Tibial artery (tissue), 4 donors: ENCODE measurements at places on chromosomes 2 and 18.

- no peaks in the 10 kb centered on the region for H3K4me1 ChIP-seq
- H3K4me3 ChIP-seq, result no peak overlapping the region
- DNase-seq, result no peak
- H3K36me3 ChIP-seq, result no peaks in the 10 kb centered on the region
- no peak overlapping the region for H3K27ac ChIP-seq
Measured at GRCh38 chr2:68412127-68412819, 47.2 kb downstream of the PLEK start.

DNA sequence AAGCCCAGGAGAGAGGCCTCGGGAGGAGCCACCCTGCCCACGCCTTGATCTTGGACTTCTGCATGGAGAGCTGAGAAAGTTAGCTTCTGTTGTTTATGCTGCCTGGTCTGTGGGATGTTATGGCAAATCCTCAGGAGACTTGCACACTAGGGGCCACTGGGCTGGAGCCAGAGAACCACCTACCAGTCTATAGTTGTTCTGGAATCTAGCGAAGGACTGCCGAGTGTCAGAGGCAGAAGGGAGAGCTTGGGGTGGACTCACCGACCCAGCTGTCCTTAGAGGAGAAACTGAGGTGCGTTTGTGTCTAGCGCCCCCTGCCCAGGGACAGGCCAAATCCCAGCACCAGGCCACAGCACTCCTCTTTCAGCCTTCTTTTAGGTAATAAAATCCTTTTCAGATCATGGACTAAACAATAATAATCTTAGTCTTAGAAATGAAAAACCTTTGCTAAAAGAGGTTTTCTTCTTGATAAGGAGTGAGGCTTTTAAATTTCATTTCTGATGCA, 398.7 kb upstream of the SALL3 start:
- H3K4me3 ChIP-seq, result no peak overlapping the region
- H3K27me3 ChIP-seq, result no peaks in the 10 kb centered on the region
- no peak overlapping the region for H3K27ac ChIP-seq
- no peaks in the 10 kb centered on the region for H3K4me1 ChIP-seq
- no peak for DNase-seq
- H3K36me3 ChIP-seq, result no peaks in the 10 kb centered on the region

GRCh38 chr2:106546391-106546990, 59.3 kb downstream of the CD8B2 start:
- H3K4me3 ChIP-seq, result no peak overlapping the region
- no peak overlapping the region for H3K27ac ChIP-seq
- DNase-seq, result no peak
- H3K36me3 ChIP-seq, result no peaks in the 10 kb centered on the region

- H3K27me3 ChIP-seq, result no peaks in the 10 kb centered on the region
- no peaks in the 10 kb centered on the region for H3K36me3 ChIP-seq
- H3K4me3 ChIP-seq, result peak overlapping the region; percentile 62
- H3K4me1 ChIP-seq, result no peaks in the 10 kb centered on the region
- peak overlapping the region; percentile 87 for H3K27ac ChIP-seq
Measured at GRCh38 chr2:174247474-174248186, 702 bp downstream of the OLA1 start.

DNA sequence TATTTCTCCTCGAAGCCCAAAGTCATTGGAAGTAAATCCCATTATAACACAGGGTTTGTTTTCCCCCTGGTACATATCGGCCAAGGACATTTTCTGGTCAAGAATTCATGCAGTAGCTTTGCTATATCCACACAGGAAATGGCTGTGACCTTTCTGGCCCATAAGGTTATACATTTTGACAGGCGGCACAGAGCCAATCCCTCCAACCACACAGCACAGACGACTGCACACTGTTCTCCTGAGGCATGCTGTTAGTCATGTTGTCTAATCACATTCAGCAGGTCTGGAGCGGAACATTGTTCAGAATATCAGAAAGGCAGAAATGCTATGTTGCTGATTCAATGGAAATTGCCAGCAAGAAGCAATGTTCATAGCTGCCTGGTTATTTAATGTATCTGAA, 742.3 kb upstream of the SLC8A1 start:
- H3K4me1 ChIP-seq, result no peaks in the 10 kb centered on the region
- H3K4me3 ChIP-seq, result no peak overlapping the region
- no peaks in the 10 kb centered on the region for H3K27me3 ChIP-seq

- DNase-seq, result peak; percentile 48
- H3K4me1 ChIP-seq, result peaks cover 13% of the 10 kb centered on the region
- no peak overlapping the region for H3K4me3 ChIP-seq
- H3K36me3 ChIP-seq, result no peaks in the 10 kb centered on the region
Measured at GRCh38 chr2:203743441-203743981, 37.1 kb downstream of the CD28 start.

- H3K4me1 ChIP-seq, result peaks cover 14% of the 10 kb centered on the region
- H3K27ac ChIP-seq, result no peak overlapping the region
- DNase-seq, result no peak
- no peak overlapping the region for H3K4me3 ChIP-seq
- H3K36me3 ChIP-seq, result no peaks in the 10 kb centered on the region
Measured at GRCh38 chr2:218327451-218328210, 29.0 kb upstream of the CATIP start.

- H3K27ac ChIP-seq, result no peak overlapping the region
- H3K4me1 ChIP-seq, result no peaks in the 10 kb centered on the region
- no peaks in the 10 kb centered on the region for H3K27me3 ChIP-seq
- DNase-seq, result no peak
Measured at GRCh38 chr2:195711478-195711877, 54.5 kb downstream of the SLC39A10 start.

GRCh38 chr2:233400961-233401360, 46.7 kb downstream of the DGKD start:
- no peak for DNase-seq
- H3K27me3 ChIP-seq, result no peaks in the 10 kb centered on the region

DNA sequence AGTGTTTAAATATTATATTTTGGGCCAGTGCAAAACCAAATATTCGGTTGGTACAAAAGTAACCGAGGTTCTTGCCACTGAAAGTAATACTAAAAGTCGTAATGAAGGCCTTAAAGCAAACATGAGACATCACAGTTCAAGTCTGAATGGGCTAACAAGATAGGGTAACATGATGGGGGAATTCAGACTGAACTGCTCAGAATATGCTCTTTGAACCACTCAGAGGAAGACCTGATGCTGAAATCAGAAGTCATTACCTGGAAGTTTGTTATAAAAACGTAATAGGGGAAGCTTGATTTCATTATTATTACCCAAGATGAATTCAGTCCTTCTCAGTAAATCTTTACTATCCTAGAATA, 26.6 kb downstream of the CDKL4 start:
- no peaks in the 10 kb centered on the region for H3K4me1 ChIP-seq
- H3K27me3 ChIP-seq, result no peaks in the 10 kb centered on the region
- H3K36me3 ChIP-seq, result no peaks in the 10 kb centered on the region
- no peak overlapping the region for H3K4me3 ChIP-seq

DNA sequence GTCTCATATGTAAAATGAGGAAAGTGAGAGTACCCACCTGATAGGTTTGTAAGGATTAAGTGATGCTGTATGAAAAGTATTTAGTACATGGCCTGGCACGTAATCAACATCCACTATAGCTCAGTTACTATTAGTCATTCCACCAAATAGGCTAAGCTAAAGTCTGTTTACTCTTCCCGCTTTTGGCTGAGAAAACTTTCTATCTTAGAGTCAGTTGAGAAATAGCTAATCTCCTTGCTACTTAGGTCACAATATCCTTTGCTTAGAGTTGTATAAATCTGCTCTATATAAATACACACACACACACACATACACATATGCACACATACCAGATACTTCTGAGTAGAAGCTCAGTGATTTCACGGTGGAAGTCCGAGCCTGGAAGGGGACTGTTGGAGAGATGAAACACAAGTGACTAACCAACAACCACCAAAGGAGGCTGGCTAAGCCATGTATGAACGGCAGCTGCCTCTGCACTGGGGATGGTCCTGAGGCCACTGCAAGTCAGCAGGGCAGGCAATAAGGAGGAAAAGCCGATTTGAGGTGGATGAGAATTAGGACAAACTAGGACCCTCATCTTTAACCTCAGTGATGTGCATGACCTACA, 104.6 kb upstream of the EPHA4 start:
- H3K36me3 ChIP-seq, result no peaks in the 10 kb centered on the region
- H3K4me1 ChIP-seq, result no peaks in the 10 kb centered on the region
- DNase-seq, result no peak
- no peak overlapping the region for H3K4me3 ChIP-seq

GRCh38 chr2:85661139-85661858, 6.7 kb downstream of the SFTPB start:
- no peak for DNase-seq
- H3K36me3 ChIP-seq, result peaks cover 6% of the 10 kb centered on the region
- H3K27me3 ChIP-seq, result no peaks in the 10 kb centered on the region
- H3K4me1 ChIP-seq, result peaks cover 17% of the 10 kb centered on the region
- no peak overlapping the region for H3K4me3 ChIP-seq

- no peaks in the 10 kb centered on the region for H3K27me3 ChIP-seq
- peaks cover 13% of the 10 kb centered on the region for H3K4me1 ChIP-seq
- peak overlapping the region; percentile 49 for H3K4me3 ChIP-seq
Measured at GRCh38 chr2:197674591-197674990, 796 bp downstream of the RFTN2 start.
